ENCODE measurements at places on chromosomes 6 and 20. TPM values are rescaled to one million over a fixed set of nuclear protein-coding genes. Genes with fewer than 3 reads are reported as not detected.
A peak's percentile ranks its signal among the peaks of the same experiment; 100 is the strongest.

- H3K4me3 ChIP-seq: no peak overlapping the region
- H3K36me3 ChIP-seq: no peaks in the 10 kb centered on the region
- no peak for DNase-seq
- no peaks in the 10 kb centered on the region for H3K27me3 ChIP-seq
- H3K27ac ChIP-seq: no peak overlapping the region
Observed at GRCh38 chr6:106125925-106126435, 39.8 kb downstream of the PRDM1 start.

GRM1 gene
- total RNA-seq: 0.09 TPM

DNA sequence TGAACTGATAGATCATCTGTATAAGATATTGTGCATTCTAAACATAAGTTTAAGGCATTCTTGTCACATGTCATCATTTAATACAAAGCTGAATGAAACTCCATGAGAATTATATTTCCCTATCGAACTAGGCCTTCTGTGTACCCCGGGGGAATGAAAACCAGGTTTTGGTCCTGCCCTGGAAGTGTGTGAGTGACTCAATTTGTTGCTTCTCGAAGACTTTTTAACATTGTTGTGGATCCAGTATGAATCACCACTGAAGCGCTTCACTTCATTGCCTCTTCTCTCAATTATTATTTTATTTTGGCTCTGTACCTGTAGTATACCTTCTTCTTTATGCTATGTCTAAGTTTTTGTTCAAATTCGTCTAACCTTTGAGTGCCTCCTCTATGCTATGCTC is 150.8 kb downstream of the GRIK2 start:
- H3K36me3 ChIP-seq: no peaks in the 10 kb centered on the region
- H3K27ac ChIP-seq: no peak overlapping the region

GRCh38 chr6:169184419-169184818 is 69.2 kb downstream of the THBS2 start:
- no peak for DNase-seq
- H3K27ac ChIP-seq: no peak overlapping the region
- no peaks in the 10 kb centered on the region for H3K27me3 ChIP-seq
- H3K4me3 ChIP-seq: no peak overlapping the region

MAS1L gene
- total RNA-seq: 0.64 TPM

DNA sequence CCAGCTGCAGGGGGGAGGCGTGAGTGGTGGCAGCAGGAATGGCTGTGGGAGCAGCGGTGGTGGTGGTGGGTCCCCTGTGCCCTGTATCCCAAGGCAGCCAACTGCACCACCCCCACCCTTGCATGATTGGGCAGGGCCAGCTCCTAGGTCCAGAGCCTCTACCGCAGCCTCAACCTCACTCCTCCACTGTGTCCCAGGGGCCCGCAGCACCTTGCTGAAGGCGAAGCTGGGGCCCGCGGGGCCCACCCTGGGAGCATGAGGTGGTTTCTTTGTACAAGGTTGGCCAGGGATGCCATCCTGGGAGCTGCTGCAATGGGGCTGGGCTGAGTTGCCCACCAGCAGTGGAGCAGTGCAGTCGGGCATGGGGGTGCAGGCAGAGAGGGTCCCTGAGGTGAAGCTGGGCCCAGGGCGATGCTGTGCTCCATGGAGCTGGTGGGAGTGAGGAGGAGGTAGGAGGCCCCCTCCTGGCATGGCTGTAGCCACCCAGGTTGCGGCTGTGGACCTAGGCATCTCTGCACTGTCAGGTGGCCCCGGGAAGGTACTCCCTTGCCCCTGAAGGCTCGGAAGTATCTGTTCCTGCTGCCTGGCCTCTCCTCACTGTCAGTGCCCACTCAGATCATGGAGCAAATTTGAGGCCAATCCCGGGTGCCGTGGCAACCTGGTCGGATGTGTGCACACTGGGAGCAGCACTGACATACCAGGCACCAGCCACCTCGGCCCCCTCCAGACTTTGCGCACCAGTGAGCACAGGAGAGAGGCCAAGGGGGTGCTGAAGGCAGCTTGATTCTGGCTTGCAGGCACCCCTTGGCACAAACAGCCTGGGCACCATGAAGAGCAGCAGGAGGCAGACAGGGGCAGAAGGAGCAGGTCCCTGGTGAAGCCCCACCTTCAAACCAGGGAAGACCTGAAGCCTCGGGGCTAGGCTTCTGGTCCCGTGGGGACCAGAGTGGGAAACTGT is 60.2 kb upstream of the L3MBTL3 start:
- H3K4me1 ChIP-seq: no peaks in the 10 kb centered on the region
- no peak overlapping the region for H3K4me3 ChIP-seq
- DNase-seq: no peak
- H3K36me3 ChIP-seq: no peaks in the 10 kb centered on the region
- no peaks in the 10 kb centered on the region for H3K27me3 ChIP-seq

DNA sequence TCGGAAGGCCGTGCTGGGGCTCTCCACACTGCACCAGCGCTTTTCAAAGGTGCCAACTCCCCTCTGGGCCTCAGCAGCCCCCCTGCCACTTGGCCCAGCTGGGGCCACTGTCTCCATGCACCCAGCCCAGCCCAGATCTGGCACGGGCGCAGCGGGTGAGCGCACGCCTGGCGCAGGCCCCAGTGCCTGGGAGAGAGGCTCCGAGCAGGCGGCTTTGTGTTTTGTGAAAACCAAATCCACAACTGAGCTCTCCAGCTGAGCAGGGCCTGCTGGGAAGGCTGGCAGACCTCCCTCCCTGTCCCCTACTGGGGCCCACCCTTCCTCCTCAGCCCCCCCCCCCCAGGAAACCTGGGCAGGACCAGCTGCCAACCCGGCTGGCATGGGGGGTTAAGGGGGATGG is 17.0 kb downstream of the MDGA1 start:
- no peaks in the 10 kb centered on the region for H3K36me3 ChIP-seq
- H3K4me1 ChIP-seq: no peaks in the 10 kb centered on the region
- H3K27me3 ChIP-seq: no peaks in the 10 kb centered on the region
- H3K27ac ChIP-seq: no peak overlapping the region
- no peak overlapping the region for H3K4me3 ChIP-seq
- DNase-seq: no peak

DNA sequence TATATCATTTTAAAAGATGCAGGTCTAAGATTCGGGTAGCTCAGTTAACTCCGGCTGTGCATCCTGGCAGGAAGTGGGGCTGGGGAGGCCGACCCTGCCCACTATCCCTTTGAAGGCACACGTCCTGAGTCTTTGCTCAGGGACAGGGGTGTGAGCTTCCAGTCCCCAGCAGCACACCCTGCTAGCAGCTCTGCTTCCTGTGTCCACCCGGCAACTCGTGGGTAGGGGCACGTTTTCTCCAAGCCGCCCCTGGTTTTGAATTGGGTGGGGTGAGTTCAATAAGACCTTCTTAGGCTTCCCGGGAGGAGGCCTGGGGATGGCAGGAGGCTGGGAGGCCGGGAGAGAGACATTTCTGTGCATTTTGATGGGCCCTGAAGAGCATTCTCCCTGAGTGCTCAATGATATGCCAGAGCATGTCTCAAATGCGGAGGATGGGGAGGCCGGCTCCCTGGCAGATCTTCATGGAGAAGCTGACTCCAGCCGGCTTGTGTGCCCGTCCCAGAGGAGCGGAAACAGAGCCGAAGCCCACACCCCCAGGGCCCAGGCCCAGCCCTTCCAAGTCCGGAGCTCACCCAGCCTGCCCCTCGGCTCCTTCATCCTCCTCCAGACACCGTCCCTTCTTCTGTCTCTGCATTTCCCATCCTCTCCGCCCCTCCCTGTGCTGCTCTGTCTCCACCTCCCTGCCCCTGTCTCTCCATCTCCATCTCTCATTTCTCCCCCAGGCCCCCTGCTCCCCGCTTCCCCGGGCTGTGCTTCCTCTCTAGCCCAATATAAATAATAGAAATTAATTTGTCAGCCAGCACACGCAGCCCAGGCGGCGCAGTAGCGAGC is 36.3 kb upstream of the ZFAND3 start:
- H3K4me1 ChIP-seq: peaks cover 12% of the 10 kb centered on the region
- no peak for DNase-seq
- H3K36me3 ChIP-seq: no peaks in the 10 kb centered on the region
- peak overlapping the region; percentile 2 for H3K27ac ChIP-seq
- no peaks in the 10 kb centered on the region for H3K27me3 ChIP-seq

DNA sequence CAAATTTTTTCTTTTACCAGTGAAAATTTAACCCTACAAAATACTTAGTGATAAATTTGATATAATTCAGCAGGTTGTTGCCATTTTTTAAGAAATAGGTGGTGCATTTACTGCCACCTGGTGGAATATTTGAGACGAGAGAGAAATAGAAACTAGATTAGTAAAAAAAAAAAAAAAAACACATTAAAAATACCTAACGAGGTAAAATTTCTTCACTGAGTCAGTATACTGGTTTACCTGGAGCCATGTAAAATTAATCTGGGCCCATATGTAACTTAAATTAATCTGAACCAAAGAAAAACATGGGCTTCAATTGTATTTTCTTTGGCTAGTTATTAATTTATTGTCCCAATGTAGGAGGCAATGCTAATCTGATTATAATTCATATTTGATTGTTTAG is 520.8 kb downstream of the EPM2A start:
- H3K27ac ChIP-seq: no peak overlapping the region
- no peak overlapping the region for H3K4me3 ChIP-seq
- H3K27me3 ChIP-seq: no peaks in the 10 kb centered on the region
- no peaks in the 10 kb centered on the region for H3K4me1 ChIP-seq

DNA sequence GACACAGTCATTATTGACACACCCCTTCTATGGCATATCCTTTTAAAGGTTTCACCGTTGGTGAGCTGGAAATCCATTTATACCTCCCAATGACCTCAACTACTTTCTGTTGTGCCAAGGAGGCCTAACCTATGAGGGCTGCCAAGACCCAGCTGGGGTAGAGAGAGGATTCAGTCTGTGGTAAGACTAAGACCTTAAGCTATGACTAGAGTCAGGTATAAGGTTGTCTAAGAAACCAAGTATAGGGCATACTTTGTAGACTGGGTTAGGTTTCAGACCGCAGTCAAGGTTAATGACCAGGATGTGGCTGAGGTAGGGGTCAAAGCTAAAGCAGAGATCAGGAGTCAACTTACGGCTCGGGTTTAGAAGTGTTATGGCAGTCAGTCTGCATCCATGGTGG is 641.2 kb upstream of the CHD6 start:
- no peak for DNase-seq
- H3K4me1 ChIP-seq: no peaks in the 10 kb centered on the region
- H3K27ac ChIP-seq: no peak overlapping the region
- H3K36me3 ChIP-seq: no peaks in the 10 kb centered on the region

STX11 gene
- total RNA-seq: 49.6 TPM

SIRPD gene
- 0.78 TPM for total RNA-seq

CST7 gene
- 9.6 TPM for total RNA-seq

DNA sequence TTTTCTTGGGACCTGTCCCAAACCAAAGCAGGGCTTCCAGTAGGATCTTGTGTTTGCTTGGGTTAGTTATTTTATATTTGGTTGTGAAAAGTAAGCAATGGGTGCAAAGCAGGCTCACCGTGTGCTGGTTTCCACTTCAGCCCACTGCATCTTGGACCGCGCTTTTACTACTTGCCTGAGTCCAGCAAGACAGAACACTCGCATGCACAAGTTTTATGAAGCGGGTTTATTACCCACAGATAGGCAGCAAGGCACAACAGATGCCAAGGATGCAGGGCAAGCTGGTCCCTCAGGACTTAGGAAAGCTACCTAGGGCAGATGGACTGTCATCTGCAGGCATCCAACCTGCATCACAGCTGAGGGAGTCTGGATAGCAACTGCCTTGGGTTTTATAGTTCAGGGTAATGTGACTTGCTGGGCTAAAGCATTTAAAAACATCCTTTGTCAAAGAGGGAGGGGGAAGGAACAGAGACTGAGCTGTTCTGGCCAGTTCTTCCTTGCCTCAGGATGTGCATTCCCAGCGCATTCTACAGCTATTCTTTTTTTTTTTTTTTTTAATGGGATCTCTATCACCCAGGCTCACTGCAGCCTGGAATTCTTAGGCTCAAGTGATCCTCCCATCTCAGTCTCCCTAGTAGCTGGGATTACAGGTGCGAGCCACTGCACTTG is 18.5 kb downstream of the CITED2 start:
- no peaks in the 10 kb centered on the region for H3K27me3 ChIP-seq
- no peak for DNase-seq
- no peak overlapping the region for H3K27ac ChIP-seq
- no peaks in the 10 kb centered on the region for H3K36me3 ChIP-seq

FBXO30 gene
- total RNA-seq: 9.4 TPM

FOXA2 gene
- 21.7 TPM for total RNA-seq

DNA sequence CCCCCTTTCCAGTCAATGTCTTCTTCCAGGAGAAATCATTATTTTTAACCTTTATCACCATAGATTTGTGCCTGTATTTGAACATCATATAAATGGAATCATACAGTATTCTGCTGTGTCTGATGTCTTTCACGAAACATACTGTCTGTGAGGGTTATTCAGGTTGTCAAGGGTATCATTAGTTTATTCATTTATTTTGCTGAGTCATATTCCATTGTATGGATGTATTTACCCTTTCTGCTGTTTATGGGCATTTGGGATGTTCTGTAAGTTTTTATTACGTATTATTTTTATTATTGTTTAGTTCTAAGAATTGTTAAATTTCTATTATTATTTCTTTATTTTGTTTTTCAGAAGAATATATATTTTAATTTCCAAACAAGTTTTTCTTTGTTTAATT is 22.0 kb downstream of the DNPH1 start:
- no peaks in the 10 kb centered on the region for H3K4me1 ChIP-seq
- no peak overlapping the region for H3K4me3 ChIP-seq
- H3K27ac ChIP-seq: no peak overlapping the region
- no peaks in the 10 kb centered on the region for H3K27me3 ChIP-seq

DNA sequence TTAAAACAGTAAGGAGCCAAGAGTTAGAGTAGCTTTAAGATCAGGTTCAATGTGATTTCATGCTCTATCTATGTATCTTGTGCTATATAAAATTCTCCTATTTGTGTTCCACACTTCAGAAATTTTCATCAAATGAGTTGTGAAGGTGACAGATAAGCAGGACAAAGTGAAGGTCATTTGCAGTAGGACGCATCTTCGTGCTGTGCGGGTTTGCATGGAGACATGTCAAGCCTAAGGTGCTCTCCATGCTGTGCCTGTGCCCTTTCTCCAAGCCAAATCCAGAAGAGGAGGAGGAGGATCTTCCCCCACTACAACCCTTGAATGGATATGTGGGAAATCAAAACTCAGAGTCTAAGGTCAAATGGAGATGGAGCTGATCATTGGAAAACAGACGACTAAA is 147.3 kb upstream of the NEDD9 start:
- peaks cover 11% of the 10 kb centered on the region for H3K4me1 ChIP-seq
- DNase-seq: no peak
- H3K27me3 ChIP-seq: no peaks in the 10 kb centered on the region
- no peak overlapping the region for H3K4me3 ChIP-seq
- no peaks in the 10 kb centered on the region for H3K36me3 ChIP-seq
- no peak overlapping the region for H3K27ac ChIP-seq

Measured in upper lobe of right lung (tissue), 1 donor.